ENCODE measurements at places on chromosomes 6 and 20. TPM values are rescaled to one million over a fixed set of nuclear protein-coding genes. Genes with fewer than 3 reads are reported as not detected.

The ATAT1 gene
- total RNA-seq: 4.6 TPM

The LRRN4 gene
- total RNA-seq: under 0.01 TPM

The PDE7B gene
- 25.7 TPM for total RNA-seq

The ARMC12 gene
- 0.39 TPM for total RNA-seq

The IL17A gene
- total RNA-seq: not detected

The PRSS16 gene
- not detected for total RNA-seq

The NCR2 gene
- not detected for total RNA-seq

The TPBG gene
- total RNA-seq: 34.9 TPM

The VTA1 gene
- 77.0 TPM for total RNA-seq

The ARFGEF3 gene
- 6.5 TPM for total RNA-seq

The TTBK1 gene
- total RNA-seq: under 0.01 TPM

The DSE gene
- total RNA-seq: 173 TPM

The C4A gene
- total RNA-seq: 4.0 TPM

The EPB41L2 gene
- 267 TPM for total RNA-seq

The HAO1 gene
- total RNA-seq: not detected

The DNAAF9 gene
- total RNA-seq: 13.5 TPM

The TRDN gene
- under 0.01 TPM for total RNA-seq

The RIN2 gene
- 67.8 TPM for total RNA-seq

The BCAS1 gene
- not detected for total RNA-seq

The MTFR2 gene
- 3.1 TPM for total RNA-seq

The APOBEC2 gene
- not detected for total RNA-seq

The HLA-DRA gene
- total RNA-seq: 0.26 TPM

The ARMH2 gene
- total RNA-seq: not detected

The GPLD1 gene
- total RNA-seq: 2.2 TPM

The DNAH8 gene
- under 0.01 TPM for total RNA-seq

The TULP4 gene
- 160 TPM for total RNA-seq

The SLC35A1 gene
- 24.0 TPM for total RNA-seq

The CRNKL1 gene
- total RNA-seq: 42.2 TPM

The LY6G6C gene
- not detected for total RNA-seq

The FKBP1C gene
- 0.65 TPM for total RNA-seq

The C2 gene
- total RNA-seq: 19.1 TPM

The TRMT6 gene
- total RNA-seq: 7.4 TPM

The LKAAEAR1 gene
- total RNA-seq: not detected
